GM12878 (cell line): ENCODE measurements at places on chromosomes 11 and 22.

- no peak for DNase-seq
Observed at GRCh38 chr11:94838027-94838731, 70.0 kb downstream of the AMOTL1 start.

DNA sequence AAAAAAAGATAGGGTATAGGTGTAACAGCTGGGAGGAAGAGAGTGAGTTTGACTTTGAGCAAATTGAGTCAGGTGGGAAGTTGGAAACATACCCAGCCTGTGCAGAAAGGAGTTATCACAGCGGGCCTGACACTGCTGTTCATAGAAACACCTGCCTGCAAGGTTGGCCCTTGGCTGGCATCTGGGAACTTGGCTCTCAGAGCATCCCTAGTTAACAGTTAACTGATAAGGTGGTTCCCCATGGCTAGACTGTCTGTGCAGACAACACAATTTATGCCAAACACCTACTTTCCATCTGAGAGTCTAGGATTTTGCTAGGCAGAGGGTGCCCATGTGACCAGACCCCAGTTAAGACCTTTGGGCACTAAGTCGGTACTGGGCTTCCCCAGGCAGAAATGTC, 31.4 kb downstream of the ADAMTS8 start:
- no peak for DNase-seq

GRCh38 chr11:61022311-61023085, 51.0 kb downstream of the CD6 start:
- DNase-seq, result no peak

- DNase-seq, result peak; percentile 19
Observed at GRCh38 chr11:75445315-75445953, 12.4 kb upstream of the KLHL35 start.

DNA sequence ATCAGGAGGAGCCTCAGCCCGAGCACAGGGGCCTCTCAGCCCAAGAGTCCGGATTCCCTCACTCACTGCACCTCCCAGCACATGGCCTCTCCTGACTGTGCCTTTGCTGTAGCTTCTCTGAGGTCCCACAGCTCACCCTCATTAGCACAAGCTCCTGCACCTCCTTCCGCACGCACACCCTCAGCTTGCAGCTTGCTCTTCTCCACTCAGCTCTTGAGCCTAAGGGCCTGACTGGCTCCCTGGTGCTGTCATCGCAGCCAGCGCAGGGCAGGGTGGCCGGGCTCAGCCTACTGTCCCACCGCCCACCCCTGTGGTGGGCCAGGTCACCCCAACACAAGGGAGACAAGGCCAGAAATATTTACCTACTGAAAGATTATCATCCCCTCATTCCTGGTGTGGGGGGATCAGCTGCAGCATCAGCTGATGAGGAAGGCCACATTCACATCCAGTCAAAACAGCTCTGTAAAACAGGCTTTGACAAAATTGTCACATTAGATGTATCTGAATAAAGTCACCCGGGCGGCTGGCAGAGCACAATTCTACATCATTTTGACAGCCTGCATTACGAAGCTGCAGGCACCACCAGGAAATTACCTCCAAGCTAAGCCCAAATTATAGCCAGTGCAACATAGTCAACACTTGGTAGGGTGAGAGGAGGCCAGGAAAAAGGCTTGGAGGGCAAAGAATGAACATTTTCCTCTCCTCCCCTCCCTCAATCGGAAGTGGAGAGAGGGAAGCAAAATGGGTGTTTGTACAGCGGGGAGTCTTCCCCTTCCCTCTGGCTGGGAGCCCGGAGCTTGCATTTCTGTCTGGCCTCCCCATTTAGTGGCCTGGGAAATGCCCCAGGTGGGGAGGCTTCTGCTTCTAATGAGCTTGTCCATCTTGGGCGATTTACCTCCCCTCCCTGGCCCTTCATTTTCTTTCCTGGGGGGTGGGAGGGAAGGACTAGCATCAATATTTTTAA, 29.5 kb upstream of the IGSF9B start:
- DNase-seq, result no peak

DNA sequence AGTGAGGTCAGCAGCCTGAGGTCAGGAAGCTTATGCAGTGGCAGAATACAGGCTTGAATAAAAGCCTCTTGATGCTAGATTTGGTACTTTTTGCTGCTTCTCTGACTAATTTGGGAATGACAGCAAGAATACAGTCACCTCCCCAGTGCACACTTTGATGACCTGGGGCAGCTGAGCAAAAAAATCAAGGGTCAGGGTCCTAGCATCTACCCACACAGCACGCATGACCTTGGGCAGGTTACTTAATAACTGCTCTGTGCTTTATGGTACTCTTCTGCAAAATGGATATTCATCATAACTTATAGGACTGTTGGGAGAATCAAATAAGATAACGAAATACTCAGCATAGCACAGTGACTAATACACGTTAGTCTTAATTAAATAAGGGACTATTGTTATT, 344.1 kb upstream of the SYN3 start:
- no peak for DNase-seq

DNA sequence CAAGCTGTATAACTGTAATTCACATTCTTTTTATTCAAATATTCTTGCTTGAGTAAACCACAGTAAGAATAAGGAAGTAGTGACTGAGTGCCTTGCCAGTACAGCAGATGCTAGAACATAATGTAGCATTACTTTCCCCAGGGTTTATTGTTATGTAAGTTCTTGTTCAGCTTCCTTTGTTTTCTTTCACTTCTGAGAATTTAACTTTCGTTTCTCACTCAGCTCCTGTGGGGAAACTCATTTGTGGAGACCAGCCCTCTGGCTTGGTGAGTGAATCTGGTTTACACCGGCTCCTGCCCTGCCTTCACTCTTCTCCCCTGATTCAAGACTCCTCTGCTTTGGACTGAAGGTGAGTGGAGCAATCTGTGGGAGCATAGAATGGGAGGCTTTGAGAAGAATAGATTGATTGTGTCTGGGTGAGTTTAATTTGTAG, at the start of gene TRIM22:
TRIM22 (plus strand) TSS at position 240 of the 433 bp plus-strand sequence. CDS start 6,443 bp downstream, outside the sequence.
- peak; percentile 92 for DNase-seq

- no peak for DNase-seq
Observed at GRCh38 chr22:40957601-40958000, 6.4 kb downstream of the RBX1 start.

DNA sequence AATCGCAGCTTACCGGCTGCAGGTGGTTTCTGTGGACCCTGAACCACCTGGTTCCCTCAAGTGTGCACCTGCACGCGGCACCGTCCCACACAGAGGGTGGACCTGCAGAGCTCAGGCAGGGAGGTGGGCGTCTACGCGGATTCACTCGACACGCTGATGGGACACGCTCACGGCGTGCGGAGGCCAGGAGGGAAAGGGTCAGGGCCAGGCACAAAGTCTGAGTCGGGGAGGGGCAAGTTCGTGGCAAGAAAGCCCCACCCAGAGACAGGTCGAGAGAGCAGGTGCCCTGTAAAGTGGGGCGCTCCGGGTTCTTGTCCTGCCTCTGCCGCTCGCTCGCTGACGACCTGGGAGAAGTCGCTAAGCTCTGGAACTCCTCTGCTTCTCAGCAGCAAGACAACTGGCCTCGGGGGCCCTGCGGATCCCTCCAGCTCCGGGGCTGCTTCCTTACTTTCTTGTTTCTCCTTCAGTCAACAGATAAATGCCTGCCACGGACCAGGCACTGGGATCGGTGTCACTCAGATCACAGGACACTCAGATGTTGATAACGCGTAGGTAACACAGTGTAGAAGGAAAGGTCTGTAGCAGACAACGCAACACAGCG, 72.4 kb upstream of the NUP50 start:
- DNase-seq, result no peak

DNA sequence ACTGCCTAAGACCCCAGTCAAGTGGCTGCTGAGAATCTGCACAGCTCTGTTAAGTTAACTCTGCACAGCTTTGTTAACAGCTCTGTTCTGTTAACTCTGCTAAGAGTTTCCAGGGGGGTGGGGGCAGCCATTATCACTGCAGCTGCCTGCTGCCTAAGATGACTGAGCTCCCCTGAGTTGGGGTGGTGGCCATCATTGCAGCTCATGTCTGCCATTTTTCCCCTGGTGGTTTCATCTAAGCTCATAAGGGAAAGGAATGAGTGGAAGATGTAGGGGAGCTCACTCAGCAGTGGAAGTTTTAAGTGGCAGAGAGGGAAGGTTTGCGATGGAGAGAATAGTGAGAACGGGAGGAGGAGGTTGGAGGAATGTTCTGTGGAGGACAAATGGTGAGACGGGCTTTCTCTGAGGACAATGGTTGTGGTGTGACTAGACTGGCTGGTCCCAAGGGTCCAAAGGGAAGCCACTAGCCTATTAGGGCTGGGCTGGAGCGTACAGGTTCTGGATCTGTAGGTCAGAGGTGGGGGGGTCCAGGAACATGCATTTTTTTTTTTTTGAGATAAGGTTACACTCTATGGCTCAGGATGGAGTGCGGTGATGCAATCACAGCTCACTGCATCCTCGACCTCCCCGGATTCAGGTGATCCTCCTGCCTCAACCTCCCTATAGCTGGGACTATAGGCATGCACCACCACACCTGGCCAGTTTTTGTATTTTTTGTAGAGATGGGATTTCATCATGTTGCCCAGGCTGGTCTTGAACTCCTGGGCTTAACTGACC, 13.5 kb upstream of the PLET1 start:
- no peak for DNase-seq

DNA sequence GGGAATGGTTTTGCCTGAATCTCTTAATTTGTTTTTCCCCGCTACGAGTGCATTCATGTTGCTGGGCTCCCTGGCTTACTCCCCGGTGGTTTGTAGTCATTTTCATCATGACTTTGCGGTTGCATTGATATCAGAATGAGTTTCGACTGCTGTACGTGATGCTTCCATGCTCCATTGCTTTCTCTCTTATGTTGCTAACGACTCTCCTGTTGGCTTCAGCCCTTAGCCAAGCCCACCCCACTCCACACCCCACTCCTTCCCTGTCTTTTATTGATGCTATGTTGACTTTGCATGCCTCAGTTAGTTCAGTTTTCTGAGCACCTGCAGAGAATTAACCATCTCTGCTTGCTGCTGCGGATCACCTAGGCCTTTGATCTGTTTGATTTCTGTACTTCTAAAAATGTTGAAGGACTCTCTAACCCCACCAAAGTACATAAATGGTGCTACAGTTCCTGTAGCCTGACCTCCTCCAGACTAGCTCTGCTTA, 65.3 kb downstream of the ARFGAP2 start:
- DNase-seq, result peak; percentile 92

GRCh38 chr11:124758355-124759265, 3.5 kb downstream of the ESAM start:
- DNase-seq, result no peak

GRCh38 chr11:133946541-133947318, 10.0 kb downstream of the IGSF9B start:
- no peak for DNase-seq

GRCh38 chr11:40384991-40385390, 1074.5 kb downstream of the LRRC4C start:
- no peak for DNase-seq

GRCh38 chr22:45740236-45740635, 68.6 kb downstream of the ATXN10 start:
- no peak for DNase-seq

DNA sequence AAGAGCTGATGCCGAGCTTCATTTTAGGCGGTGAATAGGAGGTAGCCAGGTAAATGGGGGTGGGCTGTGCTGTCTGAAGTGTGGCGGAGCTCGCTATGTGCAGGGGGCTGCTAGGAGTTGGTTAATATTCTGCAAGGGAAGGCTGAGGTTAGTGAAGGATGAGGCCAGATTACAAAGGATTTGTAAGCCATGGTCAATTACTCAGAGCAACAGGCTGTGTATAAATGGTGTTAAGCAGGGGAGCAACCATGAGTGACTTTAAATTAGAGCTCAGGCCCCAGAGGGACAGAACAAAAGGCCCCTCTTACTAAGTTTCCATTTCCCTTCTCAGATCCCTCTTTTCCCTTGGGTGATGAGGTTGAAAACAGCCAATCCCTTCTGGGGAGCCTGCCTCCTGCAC, 7.3 kb upstream of the MCAM start:
- DNase-seq, result no peak

- no peak for DNase-seq
Observed at GRCh38 chr11:57500515-57500914, 15.0 kb downstream of the SLC43A1 start.

- no peak for DNase-seq
Observed at GRCh38 chr22:31840585-31840984, 86.8 kb downstream of the DEPDC5 start.

DNA sequence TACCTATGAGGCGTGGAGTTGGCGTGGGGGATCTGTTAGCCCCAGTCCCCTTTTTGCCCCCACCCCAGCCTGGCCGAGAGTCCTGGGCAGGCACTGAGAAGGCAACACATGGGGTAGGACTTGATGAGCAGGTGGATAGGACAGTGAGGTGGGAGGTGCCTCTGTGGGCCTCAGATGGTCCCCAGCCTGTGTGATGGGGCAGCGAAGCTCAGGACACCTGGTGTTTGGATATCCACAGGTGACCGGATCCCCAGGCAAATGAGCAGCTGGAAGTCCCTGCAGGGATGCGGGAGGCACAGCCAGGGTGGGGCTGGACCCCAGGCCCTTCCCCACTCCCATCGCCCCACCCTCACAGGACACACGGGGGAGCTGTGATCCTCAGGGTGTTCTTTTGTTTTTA, 9.7 kb downstream of the FBLN1 start:
- DNase-seq, result no peak

GRCh38 chr11:72683782-72684200, 9.6 kb upstream of the PDE2A start:
- DNase-seq, result no peak

DNA sequence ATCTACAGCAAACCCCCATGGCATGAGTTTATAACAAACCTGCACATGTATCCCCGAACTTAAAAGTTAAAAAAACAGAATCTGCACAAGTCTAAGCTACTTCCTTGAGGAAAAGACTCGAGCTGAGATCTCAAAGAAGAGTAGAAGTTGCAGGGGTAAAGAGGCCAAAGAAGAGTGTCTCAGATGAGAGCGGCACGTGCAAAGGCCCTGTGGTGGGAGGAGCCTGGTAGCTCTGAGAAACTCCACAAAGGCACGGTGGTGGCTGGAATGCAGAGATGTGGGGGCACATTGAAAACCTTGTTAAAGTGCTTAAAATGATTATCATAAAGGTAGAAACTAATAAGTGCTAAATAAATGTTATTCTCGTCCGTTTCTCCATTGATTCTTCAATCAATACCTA, 103.2 kb upstream of the GRK3 start:
- DNase-seq, result no peak
